ENCODE measurements at places on chromosomes 1 and 21.

GRCh38 chr1:228222548-228222947 is 14.7 kb downstream of the OBSCN start:
- DNase-seq: no peak

GRCh38 chr1:36387141-36387949 is 1.6 kb upstream of the STK40 start:
- peak; percentile 60 for DNase-seq

DNA sequence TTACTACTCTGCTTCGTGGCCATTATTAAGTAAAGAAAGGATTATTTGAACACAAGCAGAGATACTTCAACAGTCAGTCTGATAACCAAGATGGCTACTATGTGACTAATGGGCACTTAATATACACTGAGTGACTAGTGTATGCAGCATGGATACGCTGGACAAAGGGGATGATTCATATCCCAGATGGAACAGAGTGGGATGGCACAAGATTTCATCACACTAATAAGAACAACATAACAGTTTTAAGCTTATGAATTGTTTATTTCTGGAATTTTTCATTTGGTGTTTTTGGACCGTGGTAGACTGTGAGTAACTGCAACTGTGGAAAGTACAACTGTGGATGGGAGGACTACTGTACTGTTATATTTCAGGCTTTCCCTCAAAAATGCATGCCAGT is 9.4 kb downstream of the ZCCHC17 start:
- no peak for DNase-seq

DNA sequence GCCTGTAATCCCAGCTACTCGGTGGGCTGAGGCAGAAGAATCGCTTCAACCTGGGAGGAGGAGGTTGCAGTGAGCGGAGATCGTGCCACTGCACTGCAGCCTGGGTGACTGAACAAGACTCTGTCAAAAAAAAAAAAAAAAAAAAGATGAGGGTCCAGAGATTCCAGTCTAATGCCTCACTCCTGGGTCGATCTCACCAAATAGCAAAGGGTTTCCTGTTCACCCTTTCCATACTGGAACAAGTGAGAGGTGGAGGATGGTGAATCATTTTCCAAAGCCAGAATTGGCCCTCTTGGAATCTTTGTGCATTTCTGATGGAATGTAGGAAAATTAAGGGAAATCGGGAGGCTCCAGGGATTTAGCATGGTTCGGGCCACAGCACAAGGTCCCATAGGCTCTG is 58.1 kb upstream of the ZNF648 start:
- no peak for DNase-seq

DNA sequence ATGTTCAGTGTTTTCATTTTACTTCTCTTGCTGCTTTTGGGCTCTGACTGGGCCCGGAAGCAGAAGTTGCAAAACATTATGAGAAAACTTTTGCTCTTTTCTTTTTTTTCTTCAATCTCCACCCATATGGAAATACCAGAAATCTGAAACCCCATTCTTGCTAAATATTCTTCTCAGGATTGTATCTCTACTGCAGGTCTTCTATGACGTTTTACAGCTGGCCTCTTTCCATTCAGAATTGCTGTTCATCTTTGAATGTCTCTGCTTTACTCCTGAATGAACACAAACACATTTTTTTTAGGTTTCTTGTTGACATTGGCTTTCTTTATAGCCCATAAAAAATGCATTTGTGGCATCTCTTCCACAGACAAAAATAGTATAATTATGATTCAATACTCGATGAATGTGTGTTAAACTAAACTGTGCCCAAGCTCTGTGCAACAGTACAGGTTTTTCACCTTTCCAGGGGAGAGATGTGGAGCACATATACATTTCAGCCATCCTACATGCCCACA is 18.8 kb downstream of the PTPRC start:
- no peak for DNase-seq
